Naive thymus-derived CD4-positive, alpha-beta T cell (primary cell): ENCODE measurements at places on chromosomes 2 and 18.

DNA sequence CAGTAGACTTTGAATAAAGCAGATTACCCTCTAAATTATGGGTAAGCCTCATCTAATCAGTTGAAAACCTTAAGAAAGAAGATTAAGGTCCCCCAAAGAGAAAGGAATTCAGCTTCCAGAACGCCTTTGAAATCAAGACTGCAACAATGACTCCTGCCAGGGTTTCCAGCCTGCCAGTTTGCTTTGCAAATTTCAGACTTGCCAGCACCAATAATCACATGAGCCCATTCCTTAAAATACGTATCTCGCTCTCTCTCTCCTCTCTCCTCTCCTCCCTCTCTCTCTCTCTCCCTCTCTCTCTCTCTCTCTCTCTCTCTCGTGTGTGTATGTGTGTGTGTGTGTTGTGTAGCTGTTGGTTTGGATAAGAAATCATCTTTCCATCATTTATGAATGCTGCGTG, 184.2 kb downstream of the PDE1A start:
- DNase-seq = no peak

- DNase-seq = no peak
Observed at GRCh38 chr2:29042561-29043075, 31.7 kb downstream of the PCARE start.

DNA sequence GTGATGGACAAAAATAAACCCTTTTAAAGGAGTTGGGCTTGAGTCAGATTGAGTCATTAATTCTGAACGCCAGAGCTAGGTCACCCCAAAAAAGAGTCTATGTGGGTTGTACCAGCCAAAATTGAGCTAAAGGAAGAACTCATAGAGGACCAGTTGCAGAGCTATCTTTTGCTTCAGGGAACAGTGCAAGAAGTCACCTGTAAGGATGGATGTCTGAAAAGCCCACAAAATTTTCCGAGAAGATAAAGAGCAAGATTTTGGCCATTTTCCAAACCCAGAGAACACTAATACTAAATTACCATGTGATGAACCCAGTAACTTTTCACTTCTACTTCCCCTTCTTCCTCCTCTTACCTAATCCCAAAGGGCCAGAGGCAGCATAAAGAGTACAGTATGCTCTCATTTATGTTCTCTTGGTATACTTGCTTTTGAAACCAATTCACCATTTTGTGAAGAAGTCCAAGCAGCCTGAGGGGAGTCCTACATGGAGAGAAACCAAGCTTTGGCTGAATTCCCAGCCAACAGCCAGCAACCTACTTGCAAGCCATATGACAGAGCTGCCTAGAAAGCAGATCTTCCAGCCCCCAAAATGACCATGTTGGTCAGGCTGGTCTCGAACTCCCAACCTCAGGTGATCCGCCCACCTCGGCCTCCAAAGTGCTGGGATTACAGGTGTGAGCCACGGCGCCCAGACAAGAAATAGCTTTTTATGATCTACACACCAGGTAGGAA, 551.7 kb downstream of the SATB2 start:
- no peak for DNase-seq

- no peak for DNase-seq
Observed at GRCh38 chr18:9916077-9916639, 2.3 kb downstream of the VAPA start.

DNA sequence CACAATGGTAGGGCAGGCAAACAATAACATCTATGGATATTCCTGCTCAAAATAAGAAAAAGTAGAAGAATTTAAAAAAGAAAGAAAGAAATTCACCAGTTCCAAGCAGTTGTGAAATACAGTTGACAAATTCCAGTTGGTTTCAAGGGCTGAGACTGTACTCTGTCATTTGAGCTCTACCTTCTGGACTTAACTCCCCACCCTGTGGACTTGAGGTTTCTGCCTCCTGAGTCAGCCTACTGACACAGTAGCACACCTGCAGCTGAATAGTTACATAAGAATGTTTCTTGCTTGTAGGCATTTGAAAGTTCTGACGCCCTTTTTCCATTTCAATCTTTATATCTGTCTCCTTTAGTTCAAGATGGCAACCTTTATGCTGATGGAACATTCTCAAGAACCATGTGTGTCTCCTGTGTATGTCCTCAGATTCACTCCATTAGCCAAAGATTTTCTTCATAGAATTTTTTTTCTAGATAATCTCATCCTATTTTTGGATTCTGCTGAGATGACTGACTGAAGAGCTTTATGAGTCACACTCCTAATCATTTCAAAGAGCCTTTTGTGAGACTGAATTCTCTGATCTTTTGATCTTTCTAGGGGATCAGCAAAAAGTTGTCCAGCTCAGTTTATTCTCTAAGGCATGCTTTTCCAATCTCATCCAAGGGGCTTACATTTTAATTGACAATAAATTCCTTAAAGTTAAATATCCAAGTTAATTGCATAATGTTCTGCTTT, 19.1 kb downstream of the NETO1 start:
- no peak for DNase-seq

GRCh38 chr2:134372141-134372540, 118.3 kb downstream of the MGAT5 start:
- no peak for DNase-seq

- DNase-seq = no peak
Observed at GRCh38 chr2:240906141-240906910, at the start of gene CROCC2. TSS of gene CROCC2 (plus strand) at chr2:240906336. CDS start at chr2:240906514, 178 bp downstream.

DNA sequence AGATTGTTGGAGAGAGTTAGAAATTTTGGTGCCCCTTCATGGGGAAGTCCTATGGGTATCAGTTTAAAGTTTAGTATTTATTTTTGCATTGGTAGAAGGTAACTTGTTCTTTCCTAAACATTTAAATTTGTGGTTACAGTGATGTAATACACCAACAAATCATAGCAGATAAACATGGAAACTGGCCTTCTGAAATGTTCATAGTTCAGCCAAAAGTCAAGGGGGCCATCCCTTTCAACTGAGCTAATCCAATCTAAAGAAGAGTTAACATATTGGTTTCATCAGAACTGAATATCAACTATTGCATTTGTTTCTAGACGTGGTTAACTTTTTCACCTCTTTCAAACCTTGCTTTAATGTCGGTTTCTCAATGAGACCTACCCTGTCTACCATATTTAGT, 46.3 kb downstream of the PPP1R1C start:
- DNase-seq = no peak

GRCh38 chr2:72115110-72116080, 32.3 kb downstream of the CYP26B1 start:
- DNase-seq = no peak

DNA sequence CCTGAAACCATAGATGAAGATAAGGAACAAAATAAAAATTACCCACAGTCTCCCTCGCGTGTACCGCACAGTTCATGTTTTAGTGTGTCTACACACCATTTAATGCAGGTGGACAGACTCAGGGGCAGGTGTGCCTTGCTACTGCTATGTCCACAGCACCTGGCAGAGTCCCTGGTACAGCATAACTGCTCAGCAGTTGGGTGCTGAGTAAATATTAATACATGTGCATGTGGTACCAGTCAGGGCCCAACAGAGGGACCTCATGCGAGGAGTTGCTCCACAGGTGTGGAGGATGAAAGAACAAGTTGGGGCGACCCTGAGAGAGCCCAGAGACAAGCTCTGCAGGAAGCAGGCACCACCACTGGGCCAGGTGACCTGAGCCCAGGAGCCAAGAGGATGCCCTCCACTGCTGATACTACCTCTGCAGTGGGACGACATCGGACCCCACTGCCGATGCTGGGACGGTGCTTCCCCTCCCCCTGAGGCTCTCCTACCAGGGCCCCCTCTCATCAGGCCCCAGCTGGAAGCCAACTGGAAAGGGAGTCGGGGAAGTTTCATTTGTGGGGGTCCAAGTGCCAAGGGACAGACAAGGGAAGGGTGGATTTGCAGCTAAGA, 100.8 kb downstream of the NEDD4L start:
- no peak for DNase-seq

DNA sequence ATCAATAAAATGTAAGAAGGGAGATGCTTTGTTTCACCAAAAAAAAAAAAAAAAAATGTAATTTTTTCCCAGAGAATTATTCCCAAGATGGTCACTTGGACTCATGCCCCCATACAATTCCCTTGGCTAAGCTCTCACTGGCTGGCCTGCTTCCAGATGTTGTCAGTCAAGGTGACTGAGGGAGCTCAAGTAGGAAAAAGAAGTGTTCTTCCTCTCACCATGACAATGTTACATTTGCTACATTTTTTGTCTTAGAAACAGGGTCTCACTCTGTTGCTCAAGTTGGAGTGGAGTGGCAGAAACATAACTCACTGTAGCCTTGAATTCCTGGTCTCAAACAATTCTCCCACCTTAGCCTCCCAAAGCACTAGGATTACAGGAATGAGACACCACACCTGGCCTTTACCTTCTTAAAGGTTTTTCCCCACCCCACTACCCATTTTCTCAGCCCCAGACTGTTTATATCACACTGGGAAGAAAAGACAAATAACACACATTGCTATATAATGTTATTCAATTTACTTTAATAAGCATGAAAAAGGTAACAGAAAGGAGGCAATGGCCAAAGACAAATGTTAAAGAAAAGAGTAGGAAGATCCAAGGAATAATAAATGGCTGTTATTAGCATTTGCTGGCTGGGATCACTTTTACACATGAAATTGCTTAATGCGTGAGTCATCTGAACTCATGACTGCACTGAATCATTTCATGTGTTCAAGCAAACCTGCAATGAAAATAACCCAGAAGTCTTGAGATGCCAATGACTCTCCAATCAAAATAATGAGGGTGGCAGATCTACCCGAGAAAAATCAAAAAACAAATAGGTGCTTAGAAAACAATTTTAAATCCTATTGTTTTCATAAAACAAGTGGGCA, 45.2 kb downstream of the ACVR1 start:
- DNase-seq = no peak

GRCh38 chr2:239712755-239713154, 311.9 kb upstream of the HDAC4 start:
- no peak for DNase-seq

- no peak for DNase-seq
Observed at GRCh38 chr2:151762694-151763093, 28.4 kb upstream of the NEB start.

DNA sequence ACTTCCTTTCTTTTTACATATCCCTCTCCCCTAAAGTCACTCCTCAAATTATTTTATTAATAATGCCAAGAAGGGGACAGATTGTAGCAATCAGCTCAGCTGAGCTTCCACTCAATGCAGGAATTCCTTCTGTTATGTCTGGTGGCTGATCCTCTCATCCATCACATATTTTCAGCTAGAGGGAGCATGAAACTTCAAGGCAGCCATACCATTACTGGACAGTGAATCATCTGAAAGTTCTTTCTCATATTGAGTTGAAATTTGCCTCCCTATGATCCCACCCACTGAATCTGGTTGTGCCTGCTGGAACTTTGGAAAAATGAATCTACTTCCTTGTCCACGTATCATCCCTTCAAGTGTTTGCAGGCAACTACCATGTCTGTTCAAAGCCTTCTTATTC, 11.2 kb downstream of the ZNF385B start:
- DNase-seq = no peak

GRCh38 chr18:43934322-43934721, 657.0 kb upstream of the SYT4 start:
- no peak for DNase-seq

GRCh38 chr18:53534695-53535094, 689.8 kb downstream of the MBD2 start:
- no peak for DNase-seq
